ENCODE measurements at places on chromosomes 6 and 20.

DNA sequence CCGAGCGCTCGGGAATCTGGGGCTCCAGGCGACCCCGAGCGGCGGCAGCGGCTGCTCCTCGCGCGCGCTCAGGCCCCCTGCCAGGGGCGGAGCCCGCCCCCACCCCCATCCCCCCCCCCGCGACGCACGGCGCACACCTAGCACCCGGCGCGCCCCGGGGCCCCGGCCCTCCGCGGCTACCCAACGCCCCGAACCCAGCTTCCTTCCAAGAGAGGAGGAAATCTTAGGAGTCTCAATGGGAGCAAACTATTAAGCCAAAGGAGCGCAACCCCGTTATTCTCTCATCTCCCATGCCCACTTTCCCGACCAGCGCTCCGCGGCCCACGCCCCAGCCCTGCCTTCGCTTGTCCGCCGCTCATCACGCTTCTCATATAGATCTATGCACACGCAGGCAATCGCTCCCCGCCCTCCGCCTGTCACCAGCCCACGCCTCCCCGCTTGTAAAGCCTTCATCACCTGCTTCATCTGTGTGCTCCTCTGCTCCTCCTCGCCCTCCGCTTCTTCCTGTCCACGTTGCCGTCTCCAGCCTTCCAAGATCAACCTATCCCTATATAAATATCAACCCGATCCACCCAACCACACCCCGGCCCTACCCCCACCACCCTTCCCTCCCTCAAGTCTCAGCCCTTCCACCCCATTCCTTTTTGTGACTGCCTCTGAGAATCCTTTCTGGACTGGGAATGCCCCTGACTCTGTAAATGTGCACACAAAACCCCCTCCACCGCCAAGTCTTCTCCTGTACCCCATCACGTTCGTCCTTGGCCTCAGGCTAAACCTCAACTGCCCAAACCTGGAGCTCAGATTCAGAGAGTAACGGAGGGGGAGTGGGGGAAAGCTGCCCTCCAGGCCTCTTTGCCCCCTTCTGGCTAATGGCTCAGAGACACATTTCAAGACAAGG, at the start of gene DLK2:
Gene DLK2, minus strand, starts transcription at position 18 of the 898 bp plus-strand sequence. CDS start 723 bp downstream, outside the sequence.
- no peak for DNase-seq

GRCh38 chr6:161347988-161348627, 74.2 kb upstream of the AGPAT4 start:
- DNase-seq, result no peak

DNA sequence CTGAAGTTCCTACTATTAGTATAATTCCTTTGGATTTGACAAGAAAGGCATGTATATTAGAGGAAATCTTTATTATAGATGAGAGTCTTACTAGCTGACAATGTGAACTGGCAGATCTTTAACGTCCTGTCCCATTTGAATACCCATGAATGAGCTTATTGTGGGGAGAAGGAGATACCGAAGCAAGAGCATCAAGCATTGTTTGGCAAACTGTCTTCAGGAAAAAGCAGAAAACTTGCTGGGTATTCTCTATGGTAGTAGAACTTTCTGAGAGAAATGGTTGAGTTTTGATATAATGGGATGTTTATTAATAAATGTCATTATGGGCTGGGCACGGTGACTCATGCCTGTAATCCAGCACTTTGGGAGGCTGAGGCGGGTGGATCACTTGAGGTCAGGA, 18.3 kb downstream of the RSPO3 start:
- DNase-seq, result no peak

- no peak for DNase-seq
Observed at GRCh38 chr6:168292826-168293225, 26.8 kb downstream of the DACT2 start.

GRCh38 chr20:46083531-46084061, 6.2 kb downstream of the NCOA5 start:
- no peak for DNase-seq

- DNase-seq, result no peak
Observed at GRCh38 chr6:160022793-160023192, 53.9 kb downstream of the IGF2R start.

DNA sequence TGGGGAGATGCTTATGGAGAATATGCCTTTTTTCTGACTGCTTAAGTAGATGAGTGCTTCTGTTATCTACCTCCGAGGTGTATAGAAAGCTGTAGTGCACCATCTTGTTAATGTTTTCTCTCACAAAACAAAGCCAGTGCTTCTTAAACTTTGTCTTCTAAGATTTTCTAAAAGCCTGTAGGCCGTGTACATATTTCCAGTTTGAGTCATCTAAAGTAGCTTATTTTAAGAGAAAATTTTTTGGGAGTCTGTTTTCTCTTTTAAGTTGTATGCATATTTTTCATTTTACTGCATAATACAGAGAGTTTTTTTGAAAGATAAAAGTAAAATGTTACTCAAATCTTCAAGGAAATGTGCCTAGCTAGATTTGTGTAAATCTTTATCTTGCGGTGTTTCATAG, 151.7 kb downstream of the GRIK2 start:
- DNase-seq, result peak; percentile 18

DNA sequence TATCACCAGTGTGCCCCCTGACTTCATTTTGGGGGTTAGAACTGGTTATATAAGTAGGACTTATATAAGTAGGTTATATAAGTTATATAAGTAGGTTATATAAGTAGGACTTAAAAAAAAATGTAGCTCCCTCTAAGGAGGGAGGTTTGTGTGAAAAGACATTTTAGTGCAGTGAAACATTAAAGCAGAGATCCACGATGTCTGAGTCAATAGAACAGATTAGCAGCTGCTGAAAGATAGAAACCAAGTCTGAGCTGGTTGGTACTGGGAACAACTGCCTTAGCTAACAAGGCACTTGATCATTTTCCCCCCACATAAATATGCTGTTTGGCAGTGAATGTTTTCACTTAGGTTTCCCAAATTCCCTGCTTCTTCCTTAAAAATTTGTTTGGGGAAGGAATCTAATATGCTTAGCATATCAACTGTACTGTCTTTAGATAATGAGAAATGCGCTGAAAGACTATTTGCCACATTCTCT, 2.1 kb upstream of the RPS12 start:
- DNase-seq, result peak; percentile 78

DNA sequence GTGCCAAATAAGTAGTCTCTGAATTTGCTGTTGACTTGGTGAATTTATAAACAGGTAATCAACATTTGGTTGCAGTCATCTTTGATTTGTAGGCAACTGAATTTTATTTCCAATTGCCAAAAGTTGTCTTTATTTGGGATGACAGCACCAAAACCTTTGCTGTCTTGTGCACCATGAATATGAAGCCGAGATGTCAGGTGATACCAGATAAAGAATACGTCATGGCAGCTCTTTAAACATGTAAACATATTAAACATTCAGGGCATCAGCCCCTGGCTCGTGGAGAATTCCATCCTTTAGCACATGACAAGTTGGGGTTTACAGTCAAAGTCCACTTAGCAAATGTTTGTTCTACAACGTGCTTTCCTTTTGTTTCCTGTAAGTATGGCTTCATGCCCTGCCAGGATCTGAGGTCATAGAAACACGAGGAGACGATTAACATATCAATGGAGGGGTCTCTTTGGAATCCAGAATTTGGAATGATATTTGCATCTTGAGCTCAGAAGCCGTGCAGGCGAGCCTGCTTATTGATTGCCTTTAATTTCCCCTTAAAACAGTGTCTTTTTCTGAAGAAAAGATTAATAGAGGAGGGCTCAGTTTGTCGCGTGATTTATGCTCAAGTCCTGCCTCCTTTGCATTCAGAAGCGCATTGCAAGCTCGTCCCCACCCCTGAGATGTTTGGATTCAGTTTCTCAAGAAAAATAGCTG, 170.2 kb upstream of the ZNF217 start:
- peak; percentile 59 for DNase-seq

Data from amniotic epithelial cell (primary cell).